Spleen (tissue), 13 donors: ENCODE measurements at places on chromosomes 4 and X.

DNA sequence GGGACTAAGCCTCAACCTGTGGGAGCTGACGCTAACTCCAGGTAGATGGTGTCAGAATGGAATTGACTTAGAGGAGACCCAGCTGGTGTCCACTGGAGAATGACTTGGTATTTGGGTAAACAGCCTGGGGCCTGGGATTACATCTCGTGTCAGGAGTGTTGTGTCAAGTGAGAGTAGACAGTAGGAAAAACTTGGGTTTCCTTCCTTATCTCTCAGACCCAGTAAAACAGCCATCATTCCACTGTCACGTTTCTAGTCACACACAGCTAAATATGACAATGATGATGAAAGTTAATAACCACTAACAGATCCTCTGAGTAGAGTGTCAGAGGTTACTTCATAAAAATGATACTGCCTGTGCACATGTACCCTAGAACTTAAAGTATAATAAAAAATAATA lies 13.8 kb downstream of the ZNF674 start:
- peaks cover 10% of the 10 kb centered on the region for H3K36me3 ChIP-seq
- no peaks in the 10 kb centered on the region for H3K27me3 ChIP-seq
- no peak overlapping the region for H3K4me3 ChIP-seq
- no peaks in the 10 kb centered on the region for H3K4me1 ChIP-seq
- DNase-seq, result no peak

- no peaks in the 10 kb centered on the region for H3K4me1 ChIP-seq
- H3K36me3 ChIP-seq, result no peaks in the 10 kb centered on the region
- H3K27me3 ChIP-seq, result no peaks in the 10 kb centered on the region
- H3K27ac ChIP-seq, result no peak overlapping the region
These were observed 22.2 kb downstream of the PDGFC start for GRCh38 chr4:156949373-156949814.

DNA sequence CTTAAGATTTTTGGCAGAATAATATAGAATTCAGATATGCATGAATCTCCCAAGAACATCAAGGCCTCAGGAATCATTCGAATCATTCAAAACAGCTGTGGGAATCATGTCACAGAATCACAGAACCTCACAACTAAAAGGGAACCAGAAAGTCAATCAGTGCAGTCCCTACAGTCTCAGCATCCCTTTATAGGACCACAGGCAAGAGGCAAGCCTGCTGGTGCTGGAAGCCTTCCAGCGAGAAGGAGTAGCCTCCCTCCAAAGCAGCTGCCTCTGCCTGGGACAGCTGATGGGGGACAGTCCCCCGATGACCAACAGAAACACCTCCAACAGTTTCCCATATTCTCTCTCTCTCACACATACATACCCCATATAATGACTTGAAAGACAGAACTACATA lies 20.7 kb downstream of the QDPR start:
- H3K27ac ChIP-seq, result no peak overlapping the region
- DNase-seq, result no peak
- H3K4me1 ChIP-seq, result no peaks in the 10 kb centered on the region
- no peaks in the 10 kb centered on the region for H3K27me3 ChIP-seq
- H3K4me3 ChIP-seq, result no peak overlapping the region

GRCh38 chrX:111119341-111119740 lies 23.4 kb downstream of the PAK3 start:
- no peak overlapping the region for H3K4me3 ChIP-seq
- no peaks in the 10 kb centered on the region for H3K4me1 ChIP-seq
- no peaks in the 10 kb centered on the region for H3K27me3 ChIP-seq
- DNase-seq, result no peak
- no peaks in the 10 kb centered on the region for H3K36me3 ChIP-seq
- H3K27ac ChIP-seq, result no peak overlapping the region

DNA sequence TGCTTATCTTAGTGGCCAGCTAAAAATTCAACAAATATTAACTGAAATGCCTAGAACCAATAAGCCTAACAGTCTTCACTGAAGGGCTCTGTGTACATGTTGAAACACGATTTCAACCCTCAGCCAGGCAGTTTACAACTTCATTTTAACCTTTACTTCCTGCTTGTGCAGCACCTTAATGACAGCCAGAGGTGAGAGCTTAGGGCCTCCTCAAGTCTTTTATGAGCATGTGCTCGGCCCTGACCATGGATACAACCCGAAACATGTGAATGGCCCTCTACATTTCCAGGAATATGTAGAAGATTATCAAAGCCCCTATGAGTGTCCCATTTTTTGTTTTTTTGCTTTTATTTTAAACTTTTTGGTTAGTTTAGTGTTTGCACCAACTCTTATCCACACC lies 88.3 kb downstream of the MSN start:
- H3K4me3 ChIP-seq, result no peak overlapping the region
- H3K27me3 ChIP-seq, result no peaks in the 10 kb centered on the region
- H3K36me3 ChIP-seq, result no peaks in the 10 kb centered on the region
- no peak overlapping the region for H3K27ac ChIP-seq
- peaks cover 14% of the 10 kb centered on the region for H3K4me1 ChIP-seq
- DNase-seq, result no peak

DNA sequence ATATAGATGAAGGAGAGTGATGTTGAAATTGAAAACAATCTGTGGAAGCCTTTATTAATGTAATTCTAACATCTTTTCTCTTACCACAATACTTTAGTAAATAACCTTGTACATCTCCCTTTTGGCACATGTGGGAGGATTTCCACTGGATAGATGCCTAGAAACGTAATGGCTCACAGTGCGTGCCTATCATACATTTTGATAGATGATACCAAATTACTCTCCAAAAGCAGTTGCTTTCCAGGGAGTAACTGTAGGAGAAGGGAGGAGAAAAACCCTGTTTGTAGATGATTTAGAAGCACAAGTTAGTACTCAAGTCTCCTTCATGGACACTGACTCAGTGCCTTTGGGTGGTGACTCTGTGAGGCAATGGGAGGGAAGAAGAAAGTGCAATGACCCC lies 476.3 kb downstream of the CCSER1 start:
- no peaks in the 10 kb centered on the region for H3K4me1 ChIP-seq
- no peak overlapping the region for H3K4me3 ChIP-seq
- no peak overlapping the region for H3K27ac ChIP-seq
- H3K27me3 ChIP-seq, result no peaks in the 10 kb centered on the region

DNA sequence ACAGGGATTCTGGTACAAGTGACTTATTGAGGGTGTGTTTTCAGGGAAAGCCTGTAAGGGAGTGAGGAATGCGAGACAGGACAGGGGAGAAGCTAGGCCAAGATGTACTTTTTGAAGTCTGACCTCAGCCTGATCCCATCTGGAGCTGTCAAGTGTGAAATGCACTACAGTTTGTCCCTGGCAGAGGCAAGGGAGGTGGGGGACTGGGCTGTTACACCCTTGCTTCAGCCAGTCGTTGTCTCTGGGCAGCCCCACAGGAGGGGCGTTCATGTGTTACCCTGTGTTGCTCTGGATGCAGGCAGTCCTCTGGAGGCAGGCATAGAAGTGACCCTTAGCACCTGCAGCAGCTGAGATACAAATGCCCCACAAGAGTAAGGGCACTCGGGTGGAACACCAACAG lies 25.8 kb downstream of the PPEF1 start:
- H3K27ac ChIP-seq, result no peak overlapping the region
- no peak overlapping the region for H3K4me3 ChIP-seq
- no peaks in the 10 kb centered on the region for H3K27me3 ChIP-seq

GRCh38 chrX:9788911-9789310 lies 2.7 kb downstream of the SHROOM2 start:
- H3K27ac ChIP-seq, result no peak overlapping the region
- peaks cover 16% of the 10 kb centered on the region for H3K4me1 ChIP-seq
- H3K36me3 ChIP-seq, result no peaks in the 10 kb centered on the region
- H3K4me3 ChIP-seq, result no peak overlapping the region
- H3K27me3 ChIP-seq, result peaks cover 53% of the 10 kb centered on the region
- DNase-seq, result peak; percentile 8

DNA sequence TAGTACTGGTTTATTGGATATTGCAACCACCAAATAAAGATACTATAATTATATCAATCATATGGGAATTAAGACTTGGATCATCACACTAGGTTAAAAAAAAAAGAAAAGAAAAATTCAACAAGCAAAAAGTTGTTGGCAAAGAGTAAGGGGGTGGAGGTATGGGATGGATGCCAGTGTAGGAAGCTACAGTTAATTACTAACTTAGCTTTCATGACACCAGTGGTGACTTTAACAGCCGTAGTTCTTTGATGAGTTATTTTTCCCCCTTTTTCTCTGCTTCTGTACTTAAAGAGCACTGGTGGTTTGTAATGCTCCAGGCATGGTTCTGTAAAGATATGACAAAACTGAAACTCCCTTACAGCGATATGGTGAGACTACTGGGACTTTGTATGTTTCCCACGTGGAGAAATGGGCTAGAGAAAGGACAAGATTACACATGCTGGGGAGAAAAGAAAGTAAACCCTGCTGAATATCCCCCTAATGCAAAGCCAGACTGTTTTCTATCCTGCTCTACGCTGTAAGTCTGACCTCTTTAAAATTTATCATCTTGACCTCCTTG lies 210.8 kb downstream of the SPOCK3 start:
- no peak for DNase-seq
- no peak overlapping the region for H3K27ac ChIP-seq

DNA sequence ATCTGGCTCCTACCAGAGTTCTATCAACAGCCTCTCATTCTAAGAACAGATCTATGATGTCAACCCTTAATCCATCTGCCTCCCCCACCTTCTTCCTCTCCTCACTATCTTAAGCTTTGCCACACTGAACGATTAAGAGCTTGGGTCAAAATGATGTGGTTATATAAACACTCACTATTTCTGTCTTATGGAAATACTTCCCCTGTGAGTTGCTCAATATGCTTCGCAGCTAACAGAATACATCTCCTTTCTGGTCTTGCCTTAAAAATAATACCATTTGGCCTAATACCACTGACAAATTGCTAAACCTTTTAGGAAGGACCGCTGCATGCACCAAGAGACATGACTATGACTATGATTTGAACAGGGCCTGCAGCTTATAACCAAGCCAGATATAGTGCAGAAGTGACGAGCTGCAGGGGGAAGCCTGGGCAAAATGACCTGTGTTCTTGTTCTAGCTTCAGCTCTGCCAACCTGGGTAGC lies 130.9 kb downstream of the RNF150 start:
- H3K27ac ChIP-seq, result no peak overlapping the region
- no peak for DNase-seq
- H3K27me3 ChIP-seq, result no peaks in the 10 kb centered on the region
- no peak overlapping the region for H3K4me3 ChIP-seq

GRCh38 chrX:133606990-133607389 lies 191.7 kb upstream of the GPC4 start:
- no peaks in the 10 kb centered on the region for H3K4me1 ChIP-seq
- H3K36me3 ChIP-seq, result no peaks in the 10 kb centered on the region
- H3K27me3 ChIP-seq, result no peaks in the 10 kb centered on the region
- no peak overlapping the region for H3K27ac ChIP-seq
- no peak for DNase-seq

DNA sequence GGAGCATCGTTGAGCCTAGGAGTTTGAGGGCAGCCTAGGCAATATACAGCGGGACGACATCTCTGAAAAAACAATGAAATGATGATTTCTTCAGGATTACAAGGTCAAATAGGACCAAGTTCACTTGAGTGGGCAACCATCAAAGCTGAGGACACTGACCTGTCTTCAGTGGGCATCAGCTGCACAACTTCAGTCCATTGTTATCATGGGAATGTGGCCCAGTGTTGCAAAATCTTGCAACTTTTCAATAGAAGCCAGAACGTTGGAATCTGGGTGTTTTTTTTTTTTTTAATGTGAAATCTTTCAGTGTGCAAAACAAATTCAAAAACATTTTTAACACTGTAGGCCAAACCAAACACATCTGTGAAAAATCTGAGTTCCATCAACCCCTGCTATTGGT lies 155.4 kb upstream of the PLAC1 start:
- no peaks in the 10 kb centered on the region for H3K27me3 ChIP-seq
- no peak overlapping the region for H3K27ac ChIP-seq
- H3K4me1 ChIP-seq, result no peaks in the 10 kb centered on the region
- H3K36me3 ChIP-seq, result no peaks in the 10 kb centered on the region
- DNase-seq, result no peak
- no peak overlapping the region for H3K4me3 ChIP-seq

DNA sequence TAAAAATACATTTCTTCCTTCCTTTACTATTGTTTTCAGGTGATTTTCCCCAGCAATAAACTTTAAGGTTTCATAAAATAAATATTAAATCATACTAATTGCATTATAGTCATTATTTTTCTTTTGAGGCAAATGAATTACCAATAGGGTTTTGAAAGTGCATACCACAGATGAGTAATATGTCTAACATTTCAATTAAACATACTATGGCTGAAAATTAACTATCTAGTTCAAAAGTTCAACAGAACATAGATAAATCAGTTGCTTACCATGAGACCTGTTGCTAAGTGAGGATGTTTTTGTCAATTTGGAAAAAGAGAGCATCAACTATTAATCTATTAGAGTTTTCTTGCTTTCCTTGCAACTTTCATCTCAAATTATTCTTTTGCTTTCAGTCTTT lies 35.0 kb downstream of the NPY5R start:
- H3K27me3 ChIP-seq, result no peaks in the 10 kb centered on the region
- no peak for DNase-seq
- H3K36me3 ChIP-seq, result no peaks in the 10 kb centered on the region
- no peak overlapping the region for H3K27ac ChIP-seq
- no peak overlapping the region for H3K4me3 ChIP-seq

GRCh38 chrX:9522378-9523155 lies 57.7 kb downstream of the TBL1X start:
- H3K27ac ChIP-seq, result no peak overlapping the region
- H3K27me3 ChIP-seq, result peaks cover 11% of the 10 kb centered on the region
- no peaks in the 10 kb centered on the region for H3K4me1 ChIP-seq
- no peak for DNase-seq
- H3K4me3 ChIP-seq, result no peak overlapping the region

- no peaks in the 10 kb centered on the region for H3K4me1 ChIP-seq
- no peak for DNase-seq
- no peaks in the 10 kb centered on the region for H3K27me3 ChIP-seq
- no peak overlapping the region for H3K27ac ChIP-seq
- no peak overlapping the region for H3K4me3 ChIP-seq
These were observed 86.9 kb downstream of the VCX3A start for GRCh38 chrX:6448003-6448402.

DNA sequence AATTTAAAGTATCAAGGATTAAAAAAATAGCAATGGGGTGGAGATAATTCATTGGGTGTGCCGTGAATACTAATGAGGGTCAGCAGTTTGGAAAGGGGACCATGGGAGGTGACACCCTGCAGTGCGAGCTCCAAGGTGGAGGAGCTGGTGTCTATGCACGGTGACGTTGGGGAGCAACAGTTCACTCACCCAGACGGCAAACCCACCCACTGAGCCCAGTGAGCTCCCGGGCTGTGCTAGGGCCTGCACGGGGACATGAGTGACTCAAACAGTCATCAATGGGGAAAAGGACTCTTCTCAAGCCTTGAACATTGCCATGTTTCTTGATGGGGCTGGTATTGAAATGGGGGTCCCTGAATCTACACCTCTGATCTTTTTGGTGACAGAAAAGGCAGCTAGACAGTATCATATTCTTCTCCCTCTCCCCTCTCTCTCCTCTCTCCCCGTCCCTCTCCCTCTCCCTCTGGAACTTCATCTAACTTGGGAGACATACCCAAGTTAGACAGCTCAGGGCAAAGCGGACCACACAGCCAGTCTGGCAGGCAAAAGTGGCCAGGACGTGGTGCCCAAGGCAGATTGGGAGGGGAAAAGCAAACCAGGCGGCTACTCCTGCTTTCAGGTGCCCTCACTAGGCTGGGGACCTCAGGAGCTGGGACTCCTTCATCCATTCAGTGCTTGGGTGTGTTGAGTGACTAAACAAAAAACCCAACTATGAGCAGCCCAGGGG lies 26.3 kb upstream of the PPP2R2C start:
- H3K4me1 ChIP-seq, result no peaks in the 10 kb centered on the region
- DNase-seq, result no peak
- no peaks in the 10 kb centered on the region for H3K36me3 ChIP-seq
- no peak overlapping the region for H3K27ac ChIP-seq
- no peak overlapping the region for H3K4me3 ChIP-seq
- H3K27me3 ChIP-seq, result peaks cover 1% of the 10 kb centered on the region
